ENCODE measurements at places on chromosomes 1 and 21.

GRCh38 chr1:202531472-202531811 lies 178.8 kb downstream of the SYT2 start:
- no peak for DNase-seq

DNA sequence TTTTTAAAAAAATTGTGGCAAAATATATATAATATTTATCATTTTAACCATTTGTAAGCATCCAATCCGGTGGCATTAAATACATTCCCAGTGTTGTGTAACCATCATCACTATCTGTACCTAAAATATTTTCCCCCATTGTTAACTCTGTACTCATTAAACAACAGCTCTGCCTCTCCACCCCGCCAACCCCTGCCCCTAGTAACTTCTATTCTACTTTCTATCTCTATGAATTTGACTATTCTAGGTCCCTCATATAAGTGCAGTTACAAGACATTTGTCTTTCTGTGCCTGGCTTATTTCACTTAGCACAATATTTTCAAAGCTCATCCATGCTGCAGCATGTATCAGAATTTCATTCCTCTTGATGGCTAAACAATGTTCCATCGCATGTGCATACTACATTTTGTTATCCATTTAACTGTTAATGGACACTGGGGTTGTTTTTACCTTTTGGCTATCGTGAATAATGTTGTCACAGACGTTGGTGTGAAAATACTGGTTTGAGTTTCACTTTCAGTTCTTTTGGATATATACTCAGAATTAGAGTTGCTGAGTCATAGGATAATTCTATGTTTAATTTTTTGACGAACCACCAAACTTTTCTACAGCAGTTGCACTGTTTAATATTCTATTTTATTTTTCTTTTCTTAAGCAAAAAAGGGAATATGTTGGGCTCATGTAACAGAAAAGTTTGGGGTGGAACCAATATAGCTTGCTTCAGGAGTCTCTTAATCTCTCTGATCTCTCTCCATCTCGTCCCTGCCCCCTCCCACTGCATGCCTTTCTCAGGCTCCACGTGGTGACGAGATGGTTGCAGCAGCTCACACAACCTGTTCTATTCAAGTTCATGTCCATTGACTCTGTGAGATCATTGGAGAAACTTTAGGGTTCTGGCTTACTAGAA lies 25.2 kb upstream of the RCAN1 start:
- no peak for DNase-seq

DNA sequence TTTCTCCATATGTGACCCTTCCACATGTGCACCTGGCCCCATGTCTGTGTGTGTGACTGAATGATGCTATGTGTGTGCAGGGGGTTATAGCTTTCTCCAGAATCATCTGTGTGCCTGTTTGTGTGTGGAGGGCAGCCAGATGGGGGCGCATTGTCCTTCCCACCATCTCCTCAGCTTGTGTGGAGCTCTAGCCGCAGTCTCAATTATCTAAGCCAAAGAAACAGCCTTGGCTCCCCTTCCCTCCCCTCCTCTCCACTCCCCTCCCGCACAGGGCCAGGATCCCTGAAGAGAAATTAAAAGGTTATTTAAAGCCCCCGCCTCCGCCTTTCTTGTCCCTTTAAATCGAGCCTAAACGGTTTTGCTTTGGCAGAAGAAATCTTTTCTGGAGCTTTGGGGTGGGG lies 1.8 kb upstream of the DMBX1 start:
- DNase-seq: no peak

- peak; percentile 7 for DNase-seq
Observed at GRCh38 chr1:68495968-68496679, 758 bp downstream of the DEPDC1 start.

GRCh38 chr1:19472174-19472573 lies 13.2 kb downstream of the CAPZB start:
- DNase-seq: no peak

DNA sequence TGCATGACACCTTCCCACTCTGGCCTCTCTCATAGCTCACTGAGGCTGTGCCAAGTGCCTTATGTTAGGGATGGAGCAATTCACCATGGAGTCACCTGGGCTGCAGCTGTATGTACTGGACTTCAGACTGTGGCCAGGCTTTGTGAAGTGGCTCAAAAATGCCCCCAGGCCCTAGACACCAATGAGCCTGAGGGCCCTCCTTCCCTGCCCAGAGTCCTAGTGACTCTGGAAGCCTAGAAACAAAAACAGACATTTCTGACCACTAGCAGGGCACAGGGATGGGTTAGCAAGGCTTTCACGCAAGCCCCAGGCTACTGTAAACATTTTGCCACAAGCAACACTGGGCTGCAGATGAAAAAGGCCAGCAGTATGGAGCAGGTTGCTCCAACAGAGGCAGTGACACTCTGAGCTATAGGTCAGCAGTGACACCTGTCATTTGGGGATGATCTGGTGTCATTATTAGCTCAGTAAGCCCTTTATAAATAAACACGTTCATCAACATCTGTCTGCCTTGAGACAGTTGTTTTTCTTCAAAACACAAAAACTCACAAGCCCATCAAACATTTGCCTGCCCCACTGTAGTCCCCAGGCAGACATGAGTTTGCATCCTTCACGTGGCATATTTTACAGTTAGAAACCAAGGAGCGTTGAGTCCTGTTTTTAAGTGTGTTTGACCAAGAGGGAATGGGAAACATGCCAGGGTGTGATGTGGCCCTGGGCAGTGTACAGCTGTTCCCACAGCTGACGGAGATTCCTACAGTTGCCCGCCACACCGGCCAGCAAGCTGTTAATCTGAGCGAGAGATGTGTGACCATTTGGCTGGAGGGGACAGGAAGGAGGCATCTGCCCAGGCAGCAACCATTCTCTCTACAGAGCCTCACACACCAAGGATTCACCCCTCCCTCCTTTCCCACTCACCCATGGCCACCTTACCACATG lies 66.8 kb downstream of the KCNN3 start:
- DNase-seq: no peak

- no peak for DNase-seq
Observed at GRCh38 chr1:40844887-40845878, 17.0 kb downstream of the CITED4 start.

GRCh38 chr1:117368116-117369108 lies 1.2 kb downstream of the MAN1A2 start:
- peak; percentile 31 for DNase-seq

- DNase-seq: no peak
Observed at GRCh38 chr1:166600574-166600973, 238.7 kb upstream of the POGK start.

DNA sequence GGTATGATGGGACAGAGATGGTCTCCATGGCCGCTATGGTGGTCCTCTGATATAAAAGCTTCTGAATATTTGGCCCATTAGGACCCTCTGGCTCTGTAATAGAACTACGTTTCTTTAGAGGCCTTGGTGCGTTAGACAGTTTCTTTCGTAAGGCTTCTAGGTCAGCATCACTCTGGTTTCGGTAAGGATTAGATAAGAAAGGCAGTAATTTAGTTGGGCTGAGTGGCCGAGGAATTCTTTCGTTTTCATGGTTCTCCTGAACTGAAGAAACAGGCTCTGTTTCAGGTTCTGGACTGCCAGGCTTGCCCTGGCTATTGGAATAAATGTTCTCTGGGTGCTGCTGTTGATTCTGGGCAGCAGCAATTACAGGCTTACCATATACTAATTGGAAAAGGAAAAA lies 49.5 kb downstream of the TP53BP2 start:
- no peak for DNase-seq

GRCh38 chr1:73366734-73367413 lies 831.1 kb downstream of the LRRIQ3 start:
- no peak for DNase-seq

DNA sequence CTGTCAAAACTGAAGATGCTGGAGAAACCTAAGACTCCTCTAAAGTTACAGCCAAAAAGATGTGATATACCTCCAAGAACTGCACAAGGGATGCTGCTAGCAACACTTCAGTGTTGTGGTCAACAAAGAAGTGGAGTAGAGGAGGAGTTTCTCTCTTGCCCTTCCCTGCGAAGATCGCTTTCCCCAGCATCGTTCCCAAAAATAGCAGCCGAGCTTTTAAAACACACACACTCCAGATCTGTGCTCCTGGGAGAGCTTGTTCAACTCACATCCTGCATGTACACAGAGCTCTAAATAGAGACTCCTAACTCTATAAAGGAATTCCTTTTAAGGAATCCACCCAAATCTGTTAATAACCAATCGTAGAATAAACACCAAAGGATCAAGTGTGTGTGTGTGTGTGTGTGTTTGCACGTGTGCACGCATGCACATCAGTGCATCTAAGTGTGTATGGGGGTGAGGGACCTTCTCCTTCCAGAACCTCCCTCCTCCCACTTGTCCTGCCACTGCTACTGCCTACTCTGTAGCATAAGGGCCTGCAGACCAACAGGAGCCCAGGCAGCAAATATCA lies 58.5 kb downstream of the PSMG1 start:
- no peak for DNase-seq

DNA sequence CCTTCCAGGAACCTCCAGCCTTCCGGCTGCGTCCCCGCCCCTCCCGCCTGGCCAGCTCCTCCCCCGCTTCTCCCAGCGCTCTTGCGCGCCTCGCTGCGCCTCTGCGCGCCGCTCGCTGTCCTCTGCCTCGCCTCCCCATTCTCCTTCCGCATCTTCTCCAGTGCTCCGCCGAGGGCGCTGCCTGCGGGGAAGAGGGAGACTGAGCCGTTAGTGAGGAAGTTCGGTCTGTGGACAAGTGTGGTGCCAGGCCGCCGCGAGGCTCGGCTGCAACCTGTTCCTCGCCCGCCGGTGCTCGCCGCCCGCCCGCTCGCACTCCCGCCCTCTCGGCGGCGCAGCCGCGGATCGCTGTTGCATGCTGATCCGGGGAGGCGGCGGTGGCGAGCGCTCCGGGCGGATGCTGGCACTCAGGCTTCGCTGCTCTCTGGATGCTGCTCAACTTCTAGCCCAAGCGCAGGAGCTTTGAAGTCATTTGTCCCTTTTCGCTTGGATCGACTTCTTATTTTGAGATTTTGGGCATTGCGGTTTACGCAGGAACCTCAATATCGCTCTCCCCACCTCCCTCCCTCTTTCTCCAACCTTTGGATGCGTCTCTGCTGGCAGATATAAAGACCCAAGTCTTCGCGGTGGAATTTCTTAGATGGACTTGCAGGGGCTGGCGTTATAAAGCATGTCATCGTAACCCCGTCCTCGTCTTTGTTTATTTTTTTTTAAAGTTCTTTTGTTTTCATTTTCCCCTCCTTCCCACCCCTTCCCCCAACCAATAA lies 614 bp upstream of the CACNA1E start:
- DNase-seq: no peak

- no peak for DNase-seq
Observed at GRCh38 chr1:27427816-27428315, 35.4 kb downstream of the GPR3 start.

- DNase-seq: no peak
Observed at GRCh38 chr1:7540816-7541215, 230.3 kb upstream of the VAMP3 start.

DNA sequence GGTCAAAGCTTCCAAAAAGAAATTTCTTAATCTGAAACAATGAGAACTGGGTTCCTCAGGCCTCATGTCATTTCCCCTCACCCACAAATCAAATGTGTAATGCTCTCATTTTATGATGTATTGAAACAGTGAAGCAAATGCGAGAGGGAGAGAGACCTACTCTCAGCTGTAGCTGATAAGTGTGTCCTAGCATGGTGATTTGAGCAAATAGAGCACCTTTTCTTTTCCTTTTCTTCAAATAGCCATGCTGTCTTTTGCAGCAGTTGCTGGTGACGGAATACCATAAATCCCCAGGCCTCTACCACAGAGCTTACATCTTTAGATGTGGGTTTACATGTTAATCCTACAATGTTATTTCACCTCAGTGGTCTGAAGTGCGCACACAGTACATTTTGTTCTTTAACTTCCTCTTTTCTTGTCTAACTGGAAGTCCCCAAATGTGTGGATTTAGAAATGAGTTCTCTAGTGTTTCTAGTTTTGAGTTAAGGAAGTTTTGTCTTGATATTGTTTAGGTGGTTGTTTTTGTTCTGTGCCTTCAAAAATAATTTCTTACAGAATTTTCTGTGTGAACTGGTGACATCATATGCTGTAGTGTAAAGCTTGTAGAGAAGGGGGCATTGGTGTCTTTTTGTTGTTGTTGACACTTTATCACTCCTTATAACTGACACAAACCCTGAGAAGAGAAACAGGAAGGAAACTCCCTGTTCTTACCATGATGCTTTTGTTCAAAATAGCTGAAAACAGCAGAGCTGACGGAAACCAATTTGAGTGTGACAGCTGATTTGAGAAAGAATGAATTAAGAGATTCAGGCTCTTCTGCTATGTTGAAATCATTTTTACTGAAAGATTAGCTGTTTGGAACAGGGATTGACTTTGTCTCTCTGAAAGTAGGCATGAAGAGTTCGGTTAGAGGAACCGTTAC lies 12.2 kb downstream of the SMAP2 start:
- peak; percentile 96 for DNase-seq

DNA sequence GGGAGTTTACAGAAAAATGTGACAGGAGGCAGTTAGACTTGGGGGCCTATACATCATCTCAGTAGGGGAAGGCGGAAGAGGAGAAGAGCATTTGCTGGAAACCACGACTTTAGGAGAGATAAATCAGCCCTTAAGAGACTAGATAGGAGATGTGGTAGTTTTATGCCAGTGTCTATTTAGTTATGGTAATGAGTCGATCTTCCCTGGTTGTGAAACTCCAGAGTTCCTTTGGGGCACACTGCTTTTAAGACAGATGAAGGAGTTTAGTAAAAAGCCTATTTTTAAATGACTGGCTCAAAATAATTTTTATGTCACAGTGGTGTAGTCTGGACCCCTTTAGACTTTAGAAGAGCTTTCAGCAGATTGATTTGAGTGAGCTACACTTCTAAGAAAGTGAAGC lies 7.8 kb downstream of the PGM1 start:
- no peak for DNase-seq

- DNase-seq: no peak
Observed at GRCh38 chr21:21675601-21676000, 677.4 kb downstream of the NCAM2 start.

- no peak for DNase-seq
Observed at GRCh38 chr1:245715291-245715701, 560.5 kb downstream of the KIF26B start.

DNA sequence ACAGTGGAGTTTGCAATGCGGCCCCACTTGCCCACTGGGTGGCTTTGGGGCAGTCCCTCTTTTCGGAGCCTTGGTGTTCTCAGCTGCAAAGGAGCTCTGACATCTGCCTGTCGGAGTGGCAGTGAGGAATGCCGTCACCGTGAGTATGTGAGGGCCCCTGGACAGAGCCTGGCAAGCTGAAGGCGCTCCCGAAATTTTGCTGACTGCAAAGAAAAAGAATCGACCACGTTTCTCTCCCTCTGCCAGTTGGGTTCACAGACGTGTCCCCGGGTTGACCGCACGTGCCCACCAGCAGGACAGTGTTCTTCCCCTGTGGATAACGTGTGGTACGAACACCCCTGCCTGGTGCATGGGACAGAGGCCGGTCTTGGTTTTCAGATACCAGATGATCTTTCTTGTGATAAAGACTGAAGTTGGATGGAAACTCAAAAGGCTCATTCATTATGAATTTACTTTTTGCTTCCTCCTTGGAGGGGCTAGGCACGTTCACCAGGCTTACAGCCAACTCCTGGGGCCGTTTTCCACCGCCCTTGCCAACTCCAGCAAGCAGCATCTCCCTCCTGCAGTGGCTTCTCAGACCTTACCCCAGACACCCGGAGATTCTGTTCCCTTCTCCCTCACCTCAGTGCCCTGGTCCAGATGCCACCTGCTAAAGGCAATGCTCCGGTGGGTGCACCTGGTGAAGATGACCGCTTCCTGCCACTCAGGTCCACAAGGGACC lies 29.7 kb downstream of the ECE1 start:
- no peak for DNase-seq

GRCh38 chr1:59046730-59047157 lies 250.2 kb upstream of the FGGY start:
- DNase-seq: peak; percentile 58
